ENCODE measurements at places on chromosomes 13 and 19.
A peak's percentile ranks its signal among the peaks of the same experiment; 100 is the strongest.

- no peak for DNase-seq
Measured at GRCh38 chr13:78024996-78025395, 106.4 kb upstream of the EDNRB start.

DNA sequence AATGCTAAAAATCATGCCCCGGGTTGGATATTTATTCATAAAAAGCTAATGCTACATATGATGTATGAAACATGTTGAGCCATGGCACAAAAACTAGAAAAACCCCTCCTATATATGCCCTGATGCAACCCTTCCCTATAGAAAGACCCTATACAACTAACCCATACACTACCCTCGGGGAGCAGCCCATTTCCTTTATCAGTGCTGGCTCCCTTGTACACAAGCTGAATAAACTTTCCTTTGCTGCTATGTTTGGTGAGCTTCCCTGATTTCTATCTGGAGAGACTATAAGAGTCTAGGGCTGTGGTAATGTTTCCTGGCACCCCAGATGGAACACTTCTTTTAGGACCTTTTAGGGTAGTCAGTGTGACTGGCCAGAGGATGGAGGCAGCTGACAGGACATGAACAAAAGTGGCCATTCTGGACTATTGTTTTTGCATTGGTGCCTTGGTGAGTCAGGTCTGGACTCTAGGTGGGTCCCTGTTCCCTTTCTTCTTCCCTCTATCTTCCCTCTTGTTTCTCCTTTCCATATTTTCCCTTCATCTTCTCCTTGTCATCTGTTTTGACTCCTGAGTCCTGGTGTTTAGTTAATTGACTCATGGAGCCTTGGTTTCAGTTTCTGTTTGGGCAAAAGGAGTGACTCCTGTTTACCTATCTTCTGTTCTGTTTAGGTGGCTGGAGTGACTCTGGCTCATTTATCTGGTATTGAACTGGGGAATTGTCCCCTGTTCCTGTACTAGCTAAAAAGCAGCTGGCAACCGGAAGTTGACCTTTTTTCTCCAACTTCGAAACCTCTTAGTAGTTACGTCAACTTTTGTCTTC lies 1321.8 kb upstream of the PCDH9 start:
- DNase-seq, result no peak

GRCh38 chr19:42091742-42092141 lies 15.8 kb downstream of the ZNF574 start:
- no peak for DNase-seq

DNA sequence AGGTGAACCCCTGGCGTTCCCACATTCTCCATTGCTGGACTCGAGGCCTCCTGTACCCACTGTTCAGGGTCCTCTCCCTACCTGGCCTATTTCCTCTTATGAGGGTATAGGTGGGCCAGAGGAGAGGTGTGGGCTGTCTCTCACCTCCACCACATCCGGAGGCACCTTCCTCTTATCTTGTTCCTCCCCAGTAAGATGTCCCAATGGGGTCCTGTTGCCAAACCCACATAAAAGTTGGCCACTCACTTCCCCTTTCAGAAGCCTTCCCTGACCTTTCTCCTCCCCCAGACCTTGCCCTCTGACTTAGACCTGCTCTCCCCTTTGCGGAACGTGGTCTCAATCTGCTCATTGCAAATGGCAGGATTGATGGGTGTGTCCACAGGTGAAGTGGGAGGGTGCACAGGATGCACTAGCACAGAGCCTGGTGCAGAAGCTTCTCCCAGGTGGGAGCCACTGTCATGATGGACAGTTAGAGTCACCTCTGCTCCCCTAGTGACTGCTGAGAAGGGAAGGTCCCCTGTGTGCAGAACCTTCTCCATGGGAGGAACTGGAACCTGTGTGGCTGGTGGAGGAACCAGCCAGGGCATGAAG lies 1.3 kb downstream of the CYP4F3 start:
- no peak for DNase-seq

GRCh38 chr19:13089139-13089856 lies 13.4 kb downstream of the LYL1 start:
- no peak for DNase-seq

DNA sequence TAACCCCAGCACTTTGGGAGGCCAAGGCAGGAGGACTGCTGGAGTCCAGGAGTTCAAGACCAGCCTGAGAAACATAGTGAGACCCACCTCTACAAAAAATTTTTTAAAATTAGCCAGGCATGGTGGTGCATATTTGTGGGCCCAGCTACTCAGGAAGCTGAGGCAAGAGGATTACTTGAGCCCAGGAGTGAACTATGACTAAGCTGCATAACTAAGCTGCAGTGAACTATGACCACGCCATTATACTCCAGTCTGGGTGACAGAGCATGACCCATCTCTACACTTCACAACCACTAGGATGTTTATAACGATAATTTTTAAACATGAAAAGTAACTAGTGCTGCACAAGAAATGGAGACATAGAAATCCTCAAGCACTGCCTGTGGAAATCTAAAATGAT lies 352.7 kb upstream of the SGCG start:
- DNase-seq, result no peak

DNA sequence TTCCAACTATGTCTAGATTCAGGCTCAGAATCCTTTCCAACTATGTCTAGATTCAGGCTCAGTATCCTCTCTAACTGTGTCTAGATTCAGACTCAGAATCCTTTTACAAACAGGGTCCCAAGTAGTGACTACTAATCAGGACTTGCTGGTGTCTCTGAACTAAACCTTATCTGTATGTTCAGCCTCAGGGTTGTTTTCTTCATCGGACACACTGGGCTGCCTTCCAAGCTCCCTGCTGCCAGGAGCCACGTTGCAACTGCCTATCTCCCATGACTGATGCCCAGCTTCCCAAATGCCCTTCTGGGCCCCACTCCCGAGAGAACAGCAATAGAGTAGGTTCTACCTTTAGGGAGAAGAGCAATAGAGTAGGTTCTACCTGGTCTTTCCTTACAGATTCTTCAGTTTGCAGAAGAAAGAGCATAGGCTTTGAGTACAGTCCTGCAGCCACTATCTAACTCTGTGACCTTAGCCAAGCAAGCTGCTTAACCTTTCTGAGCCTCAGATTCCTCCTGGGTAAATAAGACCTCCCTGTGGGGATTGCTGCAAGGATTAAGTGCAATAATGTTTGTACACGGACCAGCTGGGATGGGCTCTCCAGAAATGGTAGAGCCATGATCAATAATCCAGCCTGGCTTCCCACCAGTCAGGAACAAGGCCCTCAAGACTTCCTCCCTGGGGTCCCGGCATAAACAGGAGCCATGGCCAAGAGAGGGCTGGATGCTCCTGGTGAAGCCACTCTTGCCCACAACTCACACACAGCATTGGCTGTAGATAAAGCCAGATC lies 61.5 kb downstream of the ZIC5 start:
- no peak for DNase-seq

- DNase-seq, result no peak
Measured at GRCh38 chr13:51323824-51324511, 15.5 kb upstream of the SERPINE3 start.

GRCh38 chr13:110521946-110522345 lies 39.6 kb downstream of the RAB20 start:
- DNase-seq, result no peak

GRCh38 chr13:71611292-71611691 lies 255.7 kb downstream of the DACH1 start:
- no peak for DNase-seq

DNA sequence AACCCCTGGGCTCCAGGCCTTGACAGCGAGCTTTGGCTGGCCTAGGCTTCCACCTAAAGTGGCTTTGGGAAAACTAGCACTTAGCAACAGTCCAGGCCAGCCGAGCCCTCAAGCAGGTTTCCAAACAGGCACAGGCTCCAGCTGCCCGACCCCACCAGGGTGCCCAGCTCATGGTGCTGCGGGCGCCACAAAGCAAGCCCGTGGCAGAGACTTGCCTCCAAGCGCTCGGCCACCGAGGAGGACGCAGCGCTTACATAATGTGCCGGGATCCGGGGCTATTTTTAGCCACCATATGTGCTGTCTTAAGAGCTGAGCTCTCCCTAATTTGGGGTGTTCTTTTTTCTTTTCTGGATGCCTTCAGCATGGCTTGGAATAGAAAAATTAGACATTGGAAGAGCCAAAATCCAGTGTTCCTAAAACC lies 56.1 kb upstream of the F7 start:
- no peak for DNase-seq

GRCh38 chr19:15317392-15318071 lies 14.8 kb downstream of the BRD4 start:
- DNase-seq, result peak; percentile 33

GRCh38 chr13:95492044-95492801 lies 60.3 kb upstream of the CLDN10 start:
- DNase-seq, result no peak

DNA sequence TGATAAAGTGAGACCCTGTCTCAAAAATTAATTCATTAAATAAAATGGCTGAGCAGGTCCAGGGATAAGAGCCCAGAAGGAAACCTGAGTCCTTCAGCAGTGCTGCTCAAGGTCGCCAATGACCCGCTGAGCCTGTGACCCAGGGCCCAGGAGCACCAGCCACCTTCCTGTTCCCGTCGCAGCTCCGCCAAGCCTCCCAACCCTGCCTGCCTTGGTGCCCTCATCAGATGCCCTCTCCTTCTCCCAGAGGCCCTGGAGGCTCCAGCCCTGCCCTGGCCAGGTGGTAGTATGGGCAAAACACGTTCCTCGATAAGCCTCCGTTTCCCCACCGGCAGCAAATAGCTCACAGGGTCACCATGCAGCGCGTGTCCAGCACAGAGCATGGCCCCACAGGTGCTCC lies 2.6 kb downstream of the REXO1 start:
- DNase-seq, result no peak

DNA sequence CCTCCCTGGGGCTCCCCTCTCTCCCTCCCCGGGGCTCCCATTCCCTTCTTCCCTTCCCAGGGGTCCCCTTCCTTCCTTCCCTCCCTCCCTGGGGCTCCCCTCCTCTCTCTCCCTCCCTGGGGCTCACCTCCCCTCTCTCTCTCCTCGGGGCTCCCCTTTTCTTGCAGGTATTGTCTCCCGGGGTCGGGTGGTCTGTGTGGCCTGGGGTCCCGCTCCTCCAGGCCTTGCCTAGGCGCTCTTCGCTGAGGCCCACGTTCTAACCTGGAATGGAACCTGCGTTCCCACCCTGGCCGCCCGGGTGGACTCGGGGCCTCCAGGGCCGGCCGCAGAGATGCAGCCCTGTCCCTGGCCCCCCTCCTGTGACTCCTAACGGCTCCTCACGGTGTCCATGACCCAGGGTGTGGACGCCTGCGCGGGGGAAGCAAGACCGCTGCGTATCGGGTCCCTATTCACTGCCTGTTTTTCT lies 940 bp upstream of the DCUN1D2 start:
- DNase-seq, result peak; percentile 36

DNA sequence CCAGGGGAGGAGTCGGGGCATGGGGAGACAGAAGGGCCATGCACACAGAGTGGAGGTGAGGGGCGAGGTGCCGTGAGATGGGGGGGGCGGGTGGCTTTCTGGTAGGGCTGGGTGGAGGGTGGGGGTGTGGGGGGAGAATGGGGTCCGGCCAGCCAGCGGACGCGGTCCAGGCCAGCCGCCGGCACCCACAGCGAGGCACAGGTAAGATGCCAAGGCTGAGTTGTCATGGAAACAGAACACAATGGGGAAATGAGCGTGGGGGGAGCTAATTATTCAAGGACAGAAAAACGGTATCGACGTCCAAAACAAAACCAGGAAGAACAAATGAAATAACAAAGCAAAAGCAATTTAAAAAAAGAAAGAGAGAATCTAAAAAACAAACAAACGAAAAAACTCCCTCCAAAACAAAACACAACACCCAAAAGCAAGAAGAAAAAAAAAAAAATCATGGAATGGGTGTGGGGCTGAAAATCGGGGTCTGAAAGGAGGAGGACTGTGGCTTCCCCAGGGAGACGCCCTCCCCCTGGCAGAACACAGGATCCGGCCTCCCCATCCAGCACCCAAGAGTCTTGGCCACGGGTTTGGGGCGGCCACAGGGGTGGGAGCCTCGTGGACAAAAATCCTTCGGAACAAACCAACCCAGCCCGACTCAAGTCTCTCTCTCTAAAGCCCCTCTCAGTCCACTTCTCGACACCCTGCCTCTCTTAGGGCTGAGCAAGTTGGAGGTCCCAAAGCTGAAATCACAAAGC lies 92.5 kb downstream of the PTPRS start:
- no peak for DNase-seq

- DNase-seq, result no peak
Measured at GRCh38 chr19:27936139-27936538, 1276.8 kb downstream of the UQCRFS1 start.

DNA sequence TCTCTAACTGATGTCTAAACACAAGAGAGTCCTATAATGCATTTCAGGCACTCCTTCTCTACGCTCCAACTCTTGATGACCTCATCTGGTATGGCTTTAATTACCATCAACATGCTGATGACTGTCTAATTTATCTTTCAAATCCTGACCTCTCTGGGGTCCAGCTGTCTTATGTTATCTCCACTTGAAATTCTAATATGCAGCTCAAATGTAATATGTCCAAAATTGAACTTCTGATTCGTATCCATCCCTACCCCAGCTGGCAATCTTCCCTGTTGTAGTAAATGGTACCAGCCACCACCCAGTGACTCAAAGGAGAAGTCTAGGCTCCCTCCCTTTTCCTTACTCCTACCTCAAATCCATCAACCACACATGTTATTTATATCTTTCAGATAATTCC lies 288.0 kb upstream of the SLC10A2 start:
- DNase-seq, result no peak

DNA sequence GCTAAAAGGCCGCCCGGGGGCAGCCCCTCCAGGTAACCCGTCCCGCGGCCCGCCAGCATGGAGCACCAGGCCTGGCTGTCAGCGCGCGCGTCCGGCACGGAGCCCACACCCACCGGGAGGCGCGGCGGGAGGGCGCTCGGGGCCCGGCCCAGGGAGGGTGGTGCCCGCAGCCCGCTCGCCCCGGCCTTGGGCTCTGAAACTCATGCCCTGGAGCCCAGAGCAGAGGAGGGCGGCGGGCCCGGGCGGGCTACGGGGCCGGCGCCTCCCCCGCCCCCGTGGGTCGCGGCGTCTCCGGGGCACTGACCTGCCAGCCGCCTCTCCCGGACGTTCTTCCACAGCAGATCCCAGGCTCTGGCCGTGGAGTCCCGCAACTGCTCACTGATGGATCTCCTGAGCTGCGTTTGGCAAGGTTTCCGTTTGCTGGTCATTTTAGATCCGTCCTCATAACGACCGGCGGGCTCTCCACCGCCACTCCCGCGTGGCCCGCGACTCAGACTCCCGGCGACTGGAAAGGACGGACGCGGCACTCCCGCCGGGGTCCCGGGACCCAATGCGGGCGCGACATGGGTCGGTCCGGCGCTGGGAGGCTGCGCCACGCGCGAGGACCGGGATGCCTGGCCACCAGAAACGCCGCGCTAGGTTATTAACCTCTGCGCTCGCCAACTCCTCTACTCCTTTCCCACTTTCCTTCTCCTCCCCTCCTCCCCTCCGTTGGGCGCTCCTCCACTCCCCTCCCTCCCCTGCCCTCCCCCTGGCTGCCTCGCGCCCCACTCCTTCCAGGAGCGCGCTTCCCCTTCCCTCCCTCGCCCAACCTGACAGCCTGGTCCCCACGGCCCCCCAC lies 64.7 kb upstream of the STARD13 start:
- peak; percentile 23 for DNase-seq

GRCh38 chr19:11451327-11451870 lies 16.0 kb downstream of the PRKCSH start:
- no peak for DNase-seq

- no peak for DNase-seq
Measured at GRCh38 chr13:113802761-113803160, 43.7 kb downstream of the TMEM255B start.

GRCh38 chr19:19111967-19112580 lies 26.2 kb downstream of the TMEM161A start:
- no peak for DNase-seq

Measured in HCEC 1CT (cell line).